ENCODE measurements at places on chromosomes 12 and 14.

DNA sequence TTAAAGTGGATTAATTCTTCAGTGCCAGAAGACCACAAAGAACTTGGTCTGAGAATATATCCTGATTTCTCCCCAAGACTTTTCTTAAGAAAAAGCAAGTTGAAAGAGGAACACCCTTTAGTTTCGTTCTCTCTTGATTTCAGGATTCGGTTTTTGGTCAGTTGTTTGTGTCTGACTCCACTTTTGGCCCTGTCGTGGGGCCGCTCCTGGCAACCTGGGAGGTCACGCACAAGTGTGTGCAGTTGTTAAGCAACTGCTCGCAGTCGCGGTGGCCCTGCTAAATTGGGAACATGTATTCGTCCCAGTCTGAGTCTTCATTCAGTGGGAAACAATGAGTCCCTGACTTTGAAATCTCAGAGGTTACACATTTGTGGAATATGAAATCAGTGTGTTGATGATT, 68.7 kb downstream of the RGS6 start:
- DNase-seq: no peak

DNA sequence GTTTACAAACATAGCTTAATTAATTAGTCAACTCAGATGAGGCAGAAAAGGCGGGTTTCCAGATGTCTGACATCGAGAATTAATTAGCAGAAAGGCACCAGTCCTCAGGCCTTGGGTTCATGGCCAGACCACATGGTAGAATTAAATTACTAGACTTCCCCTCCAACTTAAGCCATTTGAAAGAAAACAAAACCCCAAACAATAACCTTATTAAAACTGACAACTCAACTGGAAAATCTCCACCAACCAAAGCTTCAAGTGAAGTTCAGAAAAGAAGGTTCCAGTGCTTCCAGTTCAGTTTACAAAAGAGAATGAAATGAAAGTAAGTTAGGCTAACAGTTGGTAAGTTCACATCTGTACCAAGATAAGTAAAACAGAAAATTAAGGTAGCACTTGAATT, 349.5 kb downstream of the GRIN2B start:
- no peak for DNase-seq

DNA sequence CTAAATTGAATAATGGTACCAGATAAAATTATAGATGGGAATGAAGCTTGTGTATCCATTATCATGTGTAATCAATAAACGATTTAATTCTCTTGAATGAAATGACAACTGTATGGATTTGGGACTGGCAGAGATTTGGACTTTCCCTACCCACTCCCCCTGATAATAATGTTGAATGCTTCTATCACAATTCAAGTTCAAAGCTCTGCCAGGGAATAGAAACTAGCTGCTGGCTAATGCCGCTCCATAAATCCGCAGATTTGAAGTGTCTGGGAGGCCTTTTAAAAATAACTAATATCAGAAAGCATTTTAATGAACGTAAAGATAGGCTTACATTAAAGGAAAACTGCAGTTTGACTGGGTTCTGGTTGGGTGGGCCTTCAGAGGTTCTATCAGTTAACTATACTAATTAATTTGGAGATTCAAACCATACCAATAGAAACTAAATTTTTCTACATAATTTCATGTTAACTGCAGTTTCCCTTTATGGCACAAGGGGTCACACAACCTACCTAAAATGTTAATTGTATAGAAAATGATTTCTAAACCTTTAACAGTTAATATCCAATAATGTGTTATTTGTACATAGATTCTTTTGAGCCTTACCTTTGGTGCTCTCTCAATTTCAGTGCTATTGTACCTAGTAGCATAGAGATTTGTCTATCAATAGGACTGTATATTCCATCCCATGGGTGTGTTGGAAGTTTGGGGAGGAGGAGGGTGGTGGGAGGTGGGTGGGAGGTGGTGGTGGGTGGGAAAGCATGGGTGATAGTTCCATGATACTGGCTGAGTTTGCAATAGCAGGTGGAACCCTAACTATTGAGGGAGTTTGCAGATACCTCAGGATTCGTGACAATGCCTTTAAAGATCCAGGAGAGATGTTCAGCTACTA, 4.9 kb downstream of the HNRNPA1 start:
- DNase-seq: no peak

GRCh38 chr12:47415054-47415453, 290.8 kb downstream of the RPAP3 start:
- DNase-seq: no peak

GRCh38 chr14:92560106-92560865, 46.7 kb downstream of the RIN3 start:
- DNase-seq: no peak

- DNase-seq: no peak
Measured at GRCh38 chr12:57166971-57167371, 19.6 kb upstream of the LRP1-AS start.

GRCh38 chr14:57714487-57714931, 151.4 kb downstream of the SLC35F4 start:
- no peak for DNase-seq

- DNase-seq: no peak
Measured at GRCh38 chr14:44780989-44781388, 180.8 kb downstream of the KLHL28 start.

DNA sequence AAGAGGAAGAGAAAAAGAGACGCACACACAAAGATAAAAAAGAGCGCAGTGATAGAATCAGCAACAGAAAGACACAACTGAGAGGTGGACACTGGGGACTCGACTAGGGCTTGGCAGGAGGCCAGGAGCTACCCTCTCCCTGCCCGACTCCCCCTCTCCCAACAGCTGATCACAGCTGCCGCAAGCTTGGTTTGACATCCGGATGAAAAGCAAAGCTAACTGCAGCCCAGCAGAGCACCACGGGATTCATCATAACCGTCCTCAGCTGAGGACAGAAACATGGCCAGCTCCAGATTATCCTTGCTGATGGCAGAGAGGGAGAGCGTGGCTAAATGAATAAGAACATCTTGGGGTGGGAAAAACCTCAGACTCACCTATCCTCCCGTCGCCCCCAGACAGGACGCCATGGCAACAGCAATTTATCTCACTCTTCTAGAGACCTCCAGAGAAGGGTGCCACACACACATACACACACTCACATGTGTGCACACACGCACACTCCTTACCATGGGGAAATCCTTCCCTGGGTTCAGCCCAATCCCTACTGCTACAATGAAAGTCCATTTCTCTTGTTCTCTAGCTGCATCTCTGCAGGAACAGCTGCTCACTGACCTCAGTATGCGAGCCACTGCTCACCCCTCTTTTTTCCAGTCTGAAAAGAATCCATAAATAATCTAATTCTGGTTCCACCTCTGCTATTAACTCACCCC, 135.3 kb downstream of the NTF3 start:
- DNase-seq: no peak

DNA sequence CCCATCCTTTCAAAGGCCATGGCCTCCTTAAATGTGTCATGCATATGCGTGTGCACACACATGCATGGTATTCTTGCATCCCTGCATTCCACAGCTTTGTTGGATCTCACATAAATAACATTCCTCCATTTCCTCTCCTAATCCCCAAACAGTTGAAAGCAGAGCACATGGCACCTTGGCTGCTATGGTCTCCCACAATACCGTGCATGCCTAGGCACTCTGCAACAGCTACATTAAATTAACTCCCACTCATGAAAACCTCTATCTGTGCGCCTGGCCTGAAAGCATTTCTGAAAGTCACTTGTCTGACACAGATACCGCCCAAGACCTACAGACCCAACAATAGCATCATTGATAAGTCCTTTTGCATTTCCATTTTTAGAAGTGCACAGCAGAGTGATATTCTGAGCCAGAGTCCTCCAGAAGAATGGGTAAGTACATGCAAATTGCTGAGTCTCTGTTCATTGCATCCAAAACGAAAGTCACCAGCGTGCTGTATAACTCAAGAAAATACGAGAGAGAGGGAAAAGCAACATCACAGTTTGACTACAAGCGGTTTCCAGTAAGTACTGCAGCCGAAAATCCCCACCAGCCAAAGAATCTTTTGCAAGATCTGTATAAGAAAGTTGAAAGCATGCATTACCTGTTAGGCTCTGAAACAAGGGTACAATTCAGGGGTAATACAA, 436 bp downstream of the ASB2 start:
- no peak for DNase-seq

- peak; percentile 14 for DNase-seq
Measured at GRCh38 chr12:40325349-40325960, 100.7 kb downstream of the LRRK2 start.

GRCh38 chr14:58736606-58737005, 98.8 kb downstream of the DACT1 start:
- DNase-seq: no peak

GRCh38 chr12:29782285-29782870, 1.4 kb downstream of the TMTC1 start:
- no peak for DNase-seq

DNA sequence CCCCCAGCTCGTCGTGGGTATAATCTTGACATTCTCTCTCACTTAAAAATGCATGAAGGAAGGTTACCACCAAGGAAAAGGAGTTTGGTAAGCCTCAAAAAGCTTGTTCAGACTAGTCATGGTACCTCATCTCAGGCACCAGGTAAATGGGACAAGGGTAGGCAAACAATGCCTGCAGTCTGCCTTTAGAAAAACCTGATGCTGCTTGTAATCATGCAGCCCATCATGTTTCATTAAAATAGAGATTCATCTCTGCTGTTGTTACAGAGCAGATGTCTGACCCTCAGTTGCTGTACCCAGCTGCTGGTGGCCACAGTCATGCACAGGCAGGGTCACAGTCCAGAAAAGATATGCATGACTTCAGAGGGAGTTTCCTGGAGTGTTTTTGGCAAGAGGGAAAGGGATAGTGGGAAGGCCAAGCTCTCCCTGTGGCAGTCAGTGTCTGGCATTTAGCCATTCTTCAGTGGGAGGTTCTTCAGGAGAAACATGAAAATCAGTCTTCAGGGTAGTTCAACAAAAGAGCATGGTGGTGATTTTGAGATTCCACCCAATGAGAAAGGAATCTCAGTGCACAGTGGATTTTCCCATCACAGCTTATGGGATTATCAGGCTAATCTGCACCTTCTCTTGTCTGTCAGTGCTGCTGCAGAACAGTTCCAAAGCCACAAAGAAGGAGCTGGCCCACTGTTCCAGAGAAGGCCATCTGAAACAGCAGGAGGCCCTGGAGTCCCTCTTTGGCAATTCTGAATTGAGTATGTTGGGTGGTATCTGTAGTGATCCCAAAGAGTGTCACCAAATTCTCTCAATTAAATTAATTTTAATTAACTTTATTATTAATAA, 202.7 kb upstream of the FRMD6 start:
- no peak for DNase-seq

DNA sequence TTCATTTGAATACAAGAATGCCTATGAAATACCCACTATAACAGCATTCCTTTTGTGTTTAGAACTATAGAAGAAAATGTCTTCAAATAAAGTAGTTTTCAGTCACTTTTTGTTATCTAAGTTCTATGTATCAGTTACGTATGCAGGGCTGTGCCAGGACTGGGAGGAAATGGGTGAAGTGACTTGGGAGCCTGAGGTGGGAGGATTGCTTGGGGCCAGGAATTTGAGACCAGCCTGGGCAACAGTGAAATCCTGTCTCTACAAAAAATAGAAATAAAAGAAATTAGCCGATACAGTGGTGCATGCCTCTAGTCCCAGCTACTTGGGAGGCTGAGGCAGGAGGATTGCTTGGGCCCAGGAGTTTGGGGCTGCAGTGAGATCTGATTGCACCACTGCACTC, 22.9 kb upstream of the MANSC4 start:
- no peak for DNase-seq

- no peak for DNase-seq
Measured at GRCh38 chr12:123962513-123962912, 10.1 kb downstream of the CCDC92 start.

DNA sequence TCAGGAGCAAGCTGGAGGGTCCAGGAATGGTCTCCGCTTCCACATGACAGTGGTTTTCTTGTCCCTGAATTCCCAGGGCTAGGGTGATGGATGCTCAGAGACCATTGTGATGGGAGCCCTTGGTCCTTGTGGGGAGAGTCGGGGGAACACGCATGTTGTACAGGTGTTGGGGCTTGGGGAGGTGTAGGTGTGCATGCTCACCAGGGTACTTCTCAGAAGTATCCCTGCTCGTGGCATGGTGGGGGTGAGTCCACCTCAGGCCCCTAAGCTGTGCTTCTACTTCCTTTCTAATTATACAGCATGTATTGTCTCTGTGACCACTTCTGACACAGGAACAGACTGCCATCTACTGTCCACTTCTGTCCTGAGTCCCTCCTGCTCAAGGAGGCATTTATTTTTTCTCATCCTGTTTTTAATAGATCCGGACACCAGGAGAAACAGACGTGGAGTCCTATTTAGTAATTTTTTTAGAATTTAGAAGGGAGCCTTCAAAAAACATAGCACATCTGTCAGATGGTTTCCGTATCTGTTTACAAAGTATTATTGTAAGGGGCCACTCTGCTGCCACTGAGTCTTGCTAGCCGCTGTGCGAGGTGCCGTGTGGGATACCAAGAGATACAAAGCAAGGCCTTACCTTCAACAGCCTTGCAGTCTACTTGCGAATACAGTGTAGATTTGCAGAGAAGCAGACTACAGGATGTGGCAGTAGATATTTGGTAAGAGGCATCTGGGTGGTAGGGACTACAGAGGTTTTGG, 10.5 kb downstream of the NTF3 start:
- DNase-seq: no peak

DNA sequence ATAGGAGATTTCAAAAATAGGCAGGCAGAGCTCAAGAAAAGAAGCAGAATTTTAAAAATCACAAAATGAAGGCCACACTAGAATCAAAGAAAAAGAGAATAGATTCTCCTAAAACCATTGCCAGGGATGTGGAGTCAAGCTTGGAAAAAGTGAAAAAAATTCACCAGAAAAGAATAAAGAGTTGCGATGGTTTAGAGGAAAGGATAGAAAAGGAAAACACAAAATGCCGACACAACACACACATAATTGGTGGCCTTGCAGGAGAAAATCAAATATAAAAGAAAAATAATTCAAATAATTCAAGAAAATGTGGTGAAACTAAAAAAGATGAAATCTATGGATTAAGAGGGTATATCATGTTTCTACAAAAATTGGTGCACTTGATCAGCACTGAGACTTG, 181.6 kb upstream of the C14orf180 start:
- DNase-seq: no peak

DNA sequence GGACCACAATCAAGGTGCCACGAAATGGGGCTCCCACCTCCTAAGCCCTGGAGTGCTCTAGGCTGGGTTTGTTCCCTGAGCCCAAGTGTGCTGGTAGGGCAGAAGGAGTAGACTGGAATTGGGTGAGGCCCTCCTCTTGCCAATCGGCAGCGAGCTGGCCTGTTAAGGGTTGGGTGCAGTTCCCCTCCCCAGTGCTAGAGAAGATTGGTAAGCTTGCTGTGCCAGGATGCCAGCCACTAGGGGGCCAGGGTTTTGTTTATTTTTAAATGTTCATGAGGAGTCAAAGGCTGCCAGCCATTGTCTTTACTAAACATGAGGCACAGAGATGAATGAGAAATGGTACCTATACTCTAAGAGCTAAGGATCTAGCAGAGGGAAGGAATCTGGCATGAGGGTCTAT, 79.7 kb downstream of the SPTB start:
- DNase-seq: no peak

- DNase-seq: no peak
Measured at GRCh38 chr12:52445876-52446275, 6.1 kb downstream of the KRT6B start.

- DNase-seq: no peak
Measured at GRCh38 chr14:42000450-42000849, 393.8 kb downstream of the LRFN5 start.
